NCI-H82 (cell line): ENCODE measurements at places on chromosomes 6 and 20.

DNA sequence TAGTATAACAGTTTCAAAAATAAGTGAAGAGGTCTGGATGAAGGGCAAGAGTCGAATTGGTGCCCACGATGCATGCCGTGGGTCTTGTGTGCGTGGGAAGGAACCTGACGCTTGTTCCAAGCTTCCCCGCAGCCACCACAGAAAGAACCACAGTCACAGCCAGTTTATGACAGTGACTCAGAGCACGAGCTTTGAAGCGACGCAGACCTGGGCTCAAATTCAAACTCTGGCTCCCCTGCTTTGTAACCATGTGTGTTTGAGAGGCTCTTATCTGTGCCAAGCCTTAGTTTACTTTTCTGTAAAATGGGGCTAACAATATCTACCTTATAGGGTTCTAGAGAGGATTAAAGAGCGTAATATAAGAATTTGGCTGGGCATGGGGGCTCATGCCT lies 65.5 kb downstream of the SYNJ2 start:
- no peak for DNase-seq

- DNase-seq, result peak; percentile 33
These were observed 165.8 kb upstream of the SYNDIG1 start for GRCh38 chr20:24303393-24304170.

GRCh38 chr6:107460083-107460631 lies 793 bp upstream of the PDSS2 start:
- DNase-seq, result no peak

DNA sequence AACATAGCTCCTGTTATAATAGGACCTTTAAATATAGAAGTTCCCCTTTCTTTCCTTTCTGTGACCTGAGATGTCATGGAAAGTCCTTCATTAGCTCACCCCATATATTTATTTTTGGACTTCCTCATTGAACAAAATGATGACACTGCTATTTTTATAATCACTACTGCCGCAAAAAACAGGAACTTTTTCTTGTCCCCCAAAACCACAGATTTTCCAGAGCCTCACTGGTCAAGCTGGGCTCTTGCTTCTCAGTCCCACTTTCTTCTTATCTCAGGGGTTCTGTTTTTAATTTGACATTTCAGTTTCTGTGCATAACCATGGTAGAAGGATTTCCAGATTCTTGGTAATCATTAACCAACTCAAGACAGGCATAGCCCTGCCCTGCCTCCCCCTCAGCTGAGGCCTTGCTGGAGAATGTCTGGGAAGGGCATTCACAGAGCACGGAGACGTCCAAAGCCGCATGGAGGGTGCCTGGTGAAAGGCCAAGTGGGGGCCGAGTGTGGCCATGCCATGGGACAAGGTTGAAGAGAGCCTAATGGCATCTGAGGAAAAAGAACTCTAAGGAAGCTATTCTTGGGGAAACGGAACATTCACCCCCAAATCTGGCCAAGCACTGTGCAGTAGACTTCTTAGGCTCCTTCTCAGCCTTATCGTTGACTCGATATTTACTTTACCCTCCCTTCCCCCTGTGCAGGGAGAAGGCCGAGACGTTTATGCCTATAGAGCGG lies 73.7 kb downstream of the EDN1 start:
- DNase-seq, result no peak

DNA sequence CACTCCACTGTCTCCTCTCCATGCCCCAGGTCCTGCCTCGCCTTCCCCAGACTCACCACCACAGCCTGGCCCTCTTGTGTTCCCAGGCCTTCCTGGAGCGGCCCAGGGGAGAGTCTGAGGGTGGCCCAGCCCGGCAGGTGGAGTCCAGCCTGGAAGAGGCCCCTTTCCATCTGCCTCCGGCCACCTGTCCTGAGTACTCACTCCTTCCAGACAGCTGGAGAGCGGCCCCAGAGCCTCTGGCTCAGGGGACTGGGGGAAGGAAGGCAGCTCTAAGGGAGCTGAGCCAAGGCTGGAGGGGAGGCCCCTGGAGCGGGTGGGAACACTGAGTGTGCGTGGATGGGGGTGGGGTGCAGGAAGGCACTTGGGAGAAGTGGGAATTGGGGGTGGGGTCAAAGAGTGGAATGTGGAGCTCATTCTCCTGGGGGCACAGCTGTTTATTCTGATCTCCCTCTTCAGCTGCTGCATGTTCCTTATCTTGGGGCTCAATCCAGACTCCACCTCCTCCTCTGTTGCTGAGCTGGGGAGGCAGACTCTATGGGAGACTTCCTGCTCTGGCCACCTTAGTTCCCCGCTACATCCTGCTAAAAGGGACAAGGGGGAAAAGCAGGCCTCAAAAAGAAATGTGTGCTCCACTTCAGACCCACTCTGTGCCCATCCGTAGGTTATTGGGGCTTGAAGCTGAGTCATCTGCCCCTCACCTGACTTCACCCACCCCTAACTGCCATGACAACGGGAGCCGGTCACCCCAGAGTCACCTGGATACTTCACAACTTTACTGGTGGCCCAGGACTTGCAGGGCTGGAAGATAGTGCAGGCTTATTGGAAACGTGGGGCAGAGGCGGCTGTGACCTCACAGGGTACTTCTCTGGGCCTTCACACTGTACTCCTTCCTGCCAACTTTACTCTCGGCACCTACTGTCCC lies 19.5 kb upstream of the TAF8 start:
- peak; percentile 48 for DNase-seq
